EH (cell line): ENCODE measurements at places on chromosomes 3 and 15.

DNA sequence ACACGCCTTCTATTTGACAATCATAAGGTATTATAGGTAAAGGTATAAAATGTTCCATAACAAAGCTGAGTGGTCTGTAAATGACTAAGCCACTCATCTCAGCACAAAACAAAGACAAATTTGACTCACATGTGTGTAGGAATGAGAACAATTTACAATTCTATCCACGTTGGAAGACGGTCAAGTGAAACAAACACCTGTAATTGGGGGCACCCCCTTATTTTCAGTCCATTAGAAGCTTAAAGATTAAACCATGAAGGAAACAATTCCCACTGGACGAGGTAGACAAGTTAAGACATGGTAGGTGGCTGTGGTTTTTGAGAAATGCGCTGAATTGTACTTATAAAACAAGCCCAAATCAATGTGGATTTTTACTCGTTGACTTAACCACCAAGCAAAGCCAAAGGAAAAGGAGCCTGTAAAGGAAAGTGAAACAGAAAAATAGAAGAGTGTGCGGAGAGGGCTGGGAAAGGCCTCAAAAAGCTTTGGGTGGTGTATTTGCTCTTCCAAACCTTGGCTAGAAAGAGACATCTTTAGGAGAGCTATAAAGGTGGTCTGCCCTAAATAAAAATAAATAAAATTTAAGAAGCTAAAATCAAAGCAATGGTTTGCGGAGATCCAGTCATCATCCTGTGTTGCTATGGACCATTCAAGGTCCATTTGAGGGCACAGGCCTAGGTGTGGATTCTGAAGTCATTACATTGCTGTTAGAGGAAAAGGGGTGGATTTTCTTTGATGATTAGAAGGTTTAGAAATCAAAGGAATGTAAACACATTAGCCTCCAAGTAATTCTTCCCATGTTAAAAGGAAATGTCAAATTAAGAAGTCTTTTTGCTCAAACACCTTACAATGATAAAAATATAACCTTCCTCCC is 135.0 kb downstream of the TFG start:
- DNase-seq, result peak; percentile 13

GRCh38 chr15:74397239-74398068 is 30.0 kb upstream of the CYP11A1 start:
- no peak for DNase-seq

DNA sequence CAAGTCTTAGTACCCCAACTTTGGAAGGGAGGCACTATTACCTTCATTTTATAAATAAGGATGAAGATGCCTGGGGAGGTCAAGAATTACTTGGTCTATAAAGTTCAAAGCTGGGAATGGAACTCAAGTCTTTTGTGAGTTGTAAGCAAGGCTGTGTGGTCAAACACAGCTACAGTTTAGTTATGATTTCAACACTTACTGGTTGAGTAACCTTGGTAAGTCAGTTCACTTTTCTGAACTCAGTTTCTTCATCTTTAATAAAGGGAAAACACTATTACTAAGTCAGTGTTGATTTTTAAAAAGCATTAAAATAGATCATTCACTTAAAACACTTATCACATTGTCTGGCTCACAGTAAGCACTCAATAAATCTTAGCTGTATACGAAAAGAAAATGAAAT is 200.4 kb upstream of the ADAMTS9 start:
- DNase-seq, result no peak

DNA sequence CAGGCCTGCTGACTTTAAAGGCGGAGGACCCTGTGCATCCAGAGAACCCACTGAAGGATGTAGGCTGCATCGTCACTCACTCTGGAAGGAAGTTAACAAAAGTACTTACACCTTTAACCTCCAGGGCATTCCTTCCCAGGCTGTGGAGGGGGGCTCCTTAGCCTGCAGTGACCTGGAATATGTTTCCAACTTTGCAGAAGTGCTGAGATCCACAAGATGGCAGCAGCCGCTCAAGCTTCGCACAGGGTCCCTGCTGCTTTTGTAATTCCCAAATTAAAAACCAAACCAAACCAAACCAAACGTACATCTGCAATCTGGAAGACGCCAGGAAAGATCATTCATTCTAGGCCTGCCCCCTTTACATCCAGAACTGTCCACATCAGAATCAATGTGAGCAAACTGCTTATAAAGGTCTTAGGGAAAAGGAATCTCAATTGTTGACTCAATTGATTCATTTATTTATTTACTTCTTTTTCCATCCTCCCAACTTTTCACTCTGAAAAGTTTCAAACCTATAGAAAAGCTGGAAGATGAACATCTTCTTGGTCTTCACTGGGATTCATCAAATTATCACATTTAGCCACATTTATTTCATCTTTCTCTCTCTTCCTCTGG is 70.5 kb upstream of the KLHL25 start:
- peak; percentile 43 for DNase-seq

- DNase-seq, result no peak
These were observed 92.8 kb upstream of the SEMA6D start for GRCh38 chr15:47624503-47624902.

GRCh38 chr15:101167753-101168462 is 83.9 kb downstream of the CHSY1 start:
- peak; percentile 93 for DNase-seq

DNA sequence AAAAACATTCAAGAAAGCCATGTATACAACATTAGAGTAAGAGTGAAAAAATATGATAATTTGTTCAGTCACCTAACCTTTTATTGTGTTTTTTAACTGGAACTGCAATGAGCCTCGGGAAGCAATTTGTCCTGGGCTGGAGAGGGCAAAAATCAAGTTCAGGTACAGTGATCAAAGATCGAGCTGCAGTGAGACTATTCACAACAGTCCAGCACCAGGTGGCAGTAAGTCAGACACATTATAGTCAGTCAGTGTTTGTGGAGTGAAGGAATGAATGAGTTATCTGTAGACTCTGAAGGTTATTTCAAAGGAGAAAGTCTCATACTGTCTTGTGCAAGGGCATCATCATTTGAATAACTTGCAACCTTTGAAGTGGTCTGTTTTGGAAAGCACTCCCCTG is 116.6 kb downstream of the CHDH start:
- DNase-seq, result no peak

GRCh38 chr15:98647774-98648653 is at the start of gene IGF1R:
Gene IGF1R, plus strand, starts transcription at chr15:98648539. Its CDS starts 1,043 bp downstream, at chr15:98649582.
- peak; percentile 89 for DNase-seq
